ACHN (cell line): ENCODE measurements at places on chromosomes 6 and 20.

DNA sequence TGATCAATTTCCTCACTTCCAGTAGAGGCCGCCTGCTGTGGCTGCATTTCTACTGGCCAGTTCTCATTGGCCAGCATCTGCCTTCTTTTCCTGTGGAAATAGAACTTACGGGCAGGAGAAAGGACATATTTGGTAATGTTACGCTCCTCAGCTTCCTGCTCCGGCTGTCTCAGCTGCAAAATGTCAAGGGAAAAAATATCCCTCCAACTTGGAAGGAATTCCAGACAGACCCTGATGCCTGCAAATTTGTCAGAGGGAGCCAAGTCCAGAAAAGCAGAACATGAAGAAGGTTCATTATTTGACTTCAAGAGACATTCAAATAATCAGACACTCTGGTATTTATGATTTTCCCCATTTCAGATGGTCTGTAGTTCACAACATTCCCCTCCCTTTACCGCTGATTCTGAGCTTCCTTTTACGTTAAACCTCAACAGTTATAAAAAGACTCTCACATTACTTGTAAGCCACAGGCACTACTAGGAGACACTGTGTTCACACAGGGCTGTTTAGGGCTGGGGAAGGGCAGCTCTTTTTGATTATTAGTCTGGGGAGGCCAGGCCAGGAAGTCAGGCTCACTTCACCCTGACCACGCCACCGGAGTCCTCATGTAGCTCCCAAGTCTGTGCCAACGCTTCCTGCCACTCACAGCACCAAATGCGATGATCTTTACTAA is 179.6 kb upstream of the CCN2 start:
- DNase-seq, result no peak

DNA sequence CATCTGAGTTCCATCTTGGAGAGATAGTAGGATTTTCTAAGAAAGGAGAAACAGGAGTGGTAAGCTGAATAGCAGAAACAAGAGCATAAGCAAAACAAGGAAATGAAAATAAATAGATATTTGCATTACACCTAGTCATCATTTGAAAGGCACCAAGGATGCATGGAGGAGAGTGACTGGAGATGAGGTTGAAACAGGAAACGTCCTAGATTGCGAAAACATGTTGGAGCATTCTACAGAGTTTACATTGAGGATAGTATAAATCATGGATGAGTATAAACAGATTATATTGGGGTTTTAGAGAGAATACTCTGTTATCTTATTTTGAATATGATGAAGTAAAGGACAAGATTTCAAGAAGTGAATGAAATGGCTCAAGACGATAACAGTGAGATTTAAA is 507.3 kb downstream of the EYS start:
- no peak for DNase-seq

GRCh38 chr6:16277101-16277981 is 39.0 kb downstream of the GMPR start:
- peak; percentile 93 for DNase-seq

GRCh38 chr20:34621036-34621343 is 55.9 kb downstream of the PIGU start:
- no peak for DNase-seq

DNA sequence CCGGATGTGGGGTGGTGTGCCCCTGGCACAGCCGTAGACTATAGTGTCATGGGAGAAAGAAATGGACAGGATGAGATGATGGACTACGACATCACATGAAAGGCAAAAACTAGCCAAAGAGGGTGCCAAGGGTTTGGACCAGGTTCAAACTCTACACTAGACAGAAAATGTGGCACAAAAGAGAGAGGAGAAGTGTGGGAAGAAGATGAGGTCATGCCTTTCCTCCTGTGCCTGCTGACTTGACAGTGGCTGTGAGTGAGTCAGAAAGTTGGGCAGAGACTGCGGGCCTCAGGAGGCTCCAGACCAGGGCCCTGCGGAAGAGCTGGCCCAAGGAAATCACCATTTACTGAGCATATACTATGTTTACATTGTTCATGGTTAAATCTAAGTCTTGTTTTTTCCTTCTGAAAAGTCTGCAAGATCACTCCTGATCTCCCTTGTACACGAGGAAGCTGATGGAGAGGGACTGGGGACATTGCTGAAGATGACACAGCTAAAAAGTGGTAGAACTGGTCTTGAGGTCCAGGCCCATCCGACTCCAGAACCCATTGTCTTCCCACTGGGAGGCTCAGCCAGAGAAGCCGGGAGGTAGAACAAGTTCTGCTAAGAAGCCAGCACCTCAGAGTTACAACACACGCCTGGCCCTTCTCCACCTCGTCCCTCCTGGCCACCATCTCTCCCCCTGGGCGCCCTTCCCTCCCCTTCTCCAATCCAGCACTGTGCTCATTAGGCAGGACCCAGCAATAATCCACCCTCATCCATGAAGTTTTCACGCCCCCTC is 35.6 kb downstream of the CNKSR3 start:
- DNase-seq, result peak; percentile 69

DNA sequence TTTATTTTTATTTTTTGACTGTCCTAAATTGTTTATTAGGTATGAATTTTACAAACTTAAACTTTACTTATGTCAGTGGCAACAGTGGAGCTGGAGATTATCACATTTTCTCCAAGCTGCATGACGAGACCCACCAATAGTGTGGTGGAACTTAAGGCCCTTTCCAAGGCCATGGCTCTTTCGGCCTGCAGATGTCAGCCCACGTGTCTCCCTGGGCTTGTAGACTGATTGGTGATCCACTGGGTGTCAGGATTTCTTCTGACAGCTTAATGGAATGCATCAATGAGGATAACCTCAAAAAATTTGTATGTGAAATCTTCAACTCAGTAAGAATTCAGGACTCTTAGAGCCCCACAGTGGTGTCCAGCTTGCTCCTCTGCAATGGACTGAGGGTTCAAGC is 32.3 kb upstream of the OVOL2 start:
- no peak for DNase-seq

DNA sequence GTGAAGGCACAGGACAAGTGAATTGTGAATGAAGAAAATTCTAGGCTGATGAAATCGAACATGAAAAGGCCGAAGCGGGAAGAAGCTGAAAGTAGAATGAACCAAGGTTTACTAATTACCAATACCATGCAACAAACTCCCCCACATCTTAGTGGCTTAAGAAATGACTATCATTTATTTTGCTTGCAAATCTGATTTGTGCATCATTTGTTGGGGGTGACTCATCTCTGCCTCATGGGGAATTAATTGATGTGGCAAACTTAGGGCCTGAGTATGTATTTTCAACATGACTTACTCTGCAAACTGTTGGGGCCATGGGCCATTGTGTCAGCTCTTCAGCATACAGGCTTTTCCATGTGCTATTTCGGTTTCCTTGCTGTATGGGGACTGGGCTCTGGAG is 26.8 kb downstream of the PPP1R14C start:
- no peak for DNase-seq

DNA sequence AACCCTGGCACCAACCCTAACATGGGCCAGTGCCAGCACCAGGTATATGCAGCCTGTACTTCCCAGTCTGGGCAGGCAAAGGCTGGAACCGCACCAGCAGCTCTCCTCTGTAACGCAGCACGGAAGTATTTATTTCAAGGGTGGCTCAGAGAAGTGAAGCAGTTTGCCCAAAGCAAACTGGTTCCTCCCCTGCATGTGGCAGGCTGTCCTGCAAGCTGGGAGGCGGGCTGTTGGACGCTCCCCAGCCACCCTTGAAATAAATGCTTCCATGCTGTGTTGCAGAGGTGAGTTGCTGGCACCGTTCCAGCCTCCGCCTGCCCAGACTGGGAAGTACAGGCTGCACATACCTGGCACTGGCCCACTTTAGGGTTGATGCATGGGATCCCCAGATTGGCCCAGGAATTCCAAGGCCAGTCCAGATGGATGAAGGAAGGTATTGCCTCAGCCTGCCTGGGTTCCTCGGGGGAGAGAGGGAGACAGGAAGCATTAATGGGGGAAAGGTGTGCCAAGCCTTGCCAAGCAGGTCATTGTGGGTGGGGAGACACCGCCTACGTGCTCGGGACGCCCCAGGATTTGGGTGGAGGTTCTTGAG is 49.8 kb downstream of the PPARD start:
- no peak for DNase-seq

DNA sequence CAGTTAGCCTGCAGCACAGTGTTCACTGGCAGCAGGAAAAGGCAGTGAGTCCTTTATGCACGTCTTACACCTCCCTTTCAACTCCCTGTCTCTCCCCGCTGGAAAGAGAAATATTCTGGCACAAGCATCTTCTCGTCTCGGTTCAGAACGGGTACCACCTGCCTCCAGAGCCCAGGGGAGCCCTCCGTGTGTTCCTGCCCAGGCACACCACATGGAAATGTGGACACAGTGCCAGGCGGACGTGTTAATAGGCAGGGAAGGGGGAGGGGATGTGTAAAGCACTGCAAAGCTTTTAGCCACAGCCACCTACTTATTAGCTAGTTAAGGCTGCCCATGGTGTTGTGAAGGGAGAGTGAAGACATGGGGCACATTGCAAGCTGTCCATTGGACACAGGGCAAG is 219.7 kb downstream of the FARS2 start:
- DNase-seq, result no peak

- DNase-seq, result no peak
Measured at GRCh38 chr6:40286721-40287120, 300.4 kb downstream of the LRFN2 start.

GRCh38 chr6:121678245-121678644 is 242.8 kb downstream of the GJA1 start:
- no peak for DNase-seq

- DNase-seq, result no peak
Measured at GRCh38 chr6:36695414-36695813, 2.2 kb upstream of the RAB44 start.

DNA sequence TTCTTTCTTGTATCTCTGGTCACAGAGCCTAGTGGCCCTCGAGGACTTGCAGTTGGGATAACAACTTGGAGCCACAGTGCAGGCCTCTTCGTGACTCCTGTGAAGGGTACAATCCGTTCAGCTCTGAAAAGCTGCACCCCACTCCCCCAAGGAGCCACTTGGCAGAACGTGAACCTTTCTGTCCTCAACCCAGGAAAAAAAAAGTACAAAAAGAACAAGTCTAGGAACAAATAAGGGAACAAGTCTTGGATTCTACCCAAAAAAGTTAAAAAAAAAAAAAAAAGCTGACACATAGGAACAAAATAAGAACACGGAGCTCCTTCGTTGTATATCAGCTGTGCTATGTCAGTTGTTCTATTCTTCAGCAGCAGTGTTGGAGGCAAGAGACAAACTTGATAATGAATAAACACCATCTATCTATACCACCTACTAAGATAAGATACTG is 77.9 kb upstream of the TULP1 start:
- DNase-seq, result no peak

DNA sequence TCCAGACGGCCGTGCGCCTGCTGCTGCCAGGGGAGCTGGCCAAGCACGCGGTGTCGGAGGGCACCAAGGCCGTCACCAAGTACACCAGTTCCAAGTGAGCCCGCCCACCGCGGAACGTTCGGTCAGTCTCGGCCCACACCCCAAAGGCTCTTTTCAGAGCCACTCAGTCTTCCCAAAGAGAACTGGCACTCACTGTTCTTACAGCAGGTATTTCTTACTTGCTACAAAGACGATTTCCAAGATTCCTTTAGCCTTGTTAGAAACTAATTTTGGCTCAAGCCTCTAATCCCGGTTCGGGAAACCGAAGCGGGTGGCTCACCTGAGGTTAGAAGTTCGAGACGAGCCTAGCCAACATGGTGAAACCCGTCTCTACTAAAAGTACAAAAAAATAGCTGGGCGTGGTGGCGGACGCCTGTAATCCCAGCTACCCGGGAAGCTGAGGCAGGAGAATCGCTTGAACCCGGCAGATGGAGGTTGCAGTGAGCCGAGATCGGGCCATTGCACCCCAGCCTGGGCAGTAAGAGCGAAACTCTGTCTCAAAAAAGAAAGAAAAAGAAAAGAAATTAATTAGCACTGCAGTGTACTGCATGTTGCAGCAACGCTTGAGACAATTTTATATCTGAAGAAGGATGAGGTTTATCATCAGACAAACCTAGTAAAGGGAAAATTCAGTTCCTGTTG is 73.1 kb downstream of the OR2B2 start:
- DNase-seq, result peak; percentile 53

GRCh38 chr20:49384437-49385434 is 97.7 kb downstream of the KCNB1 start:
- peak; percentile 68 for DNase-seq

GRCh38 chr20:54078296-54078984 is 8.0 kb upstream of the BCAS1 start:
- DNase-seq, result no peak

- no peak for DNase-seq
Measured at GRCh38 chr6:16654701-16655100, 106.6 kb downstream of the ATXN1 start.

- DNase-seq, result no peak
Measured at GRCh38 chr6:140636271-140636907, 1261.9 kb upstream of the CITED2 start.

GRCh38 chr6:32935551-32936238 is 5.1 kb downstream of the HLA-DMB start:
- DNase-seq, result no peak

DNA sequence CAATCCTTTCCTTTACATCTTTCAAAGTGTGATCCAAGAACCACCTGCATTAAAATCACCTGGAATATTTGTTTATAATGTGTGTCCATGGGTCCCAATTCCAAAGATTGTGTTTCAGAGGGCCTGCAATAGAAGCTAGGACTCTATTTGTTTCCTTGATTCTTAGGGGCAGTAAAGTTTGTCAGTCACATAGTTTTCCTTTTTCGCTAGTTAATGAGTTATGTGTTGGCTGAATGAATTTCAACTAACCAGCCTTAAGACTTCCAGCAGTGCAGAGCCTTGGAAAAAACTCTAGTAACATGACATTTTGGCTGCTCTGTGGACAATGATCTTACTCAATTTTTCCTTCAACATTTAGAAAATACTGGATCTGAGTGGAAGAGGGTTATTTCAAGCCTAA is 11.3 kb downstream of the FAM217A start:
- DNase-seq, result no peak

GRCh38 chr6:67608099-67608749 is 1026.9 kb upstream of the ADGRB3 start:
- no peak for DNase-seq

DNA sequence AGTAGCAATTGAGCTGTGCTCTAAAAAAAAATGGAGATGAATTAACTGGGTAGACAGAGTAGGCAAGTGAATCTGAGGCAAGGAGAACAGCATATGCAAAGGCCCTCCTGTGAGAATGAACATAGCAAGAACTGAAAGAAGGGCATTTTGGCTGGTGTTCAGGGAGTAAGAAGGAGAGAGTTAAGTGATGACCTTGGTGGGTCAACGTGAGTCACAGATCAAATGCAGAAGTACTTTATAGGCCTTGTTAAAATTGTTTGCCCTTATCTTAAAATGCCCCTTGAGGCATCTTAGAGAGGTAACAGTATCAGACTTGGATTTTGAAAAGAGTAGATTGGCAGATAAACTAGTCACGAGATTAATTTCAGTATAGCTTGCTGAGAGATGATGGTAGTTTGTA is 24.5 kb downstream of the NDUFAF5 start:
- DNase-seq, result no peak

- DNase-seq, result peak; percentile 7
Measured at GRCh38 chr6:135012764-135013163, 41.9 kb downstream of the HBS1L start.
